Skeletal muscle cell (primary cell): ENCODE measurements at places on chromosomes 4 and X.

GRCh38 chr4:142840516-142841123, 5.5 kb downstream of the INPP4B start:
- DNase-seq: no peak

DNA sequence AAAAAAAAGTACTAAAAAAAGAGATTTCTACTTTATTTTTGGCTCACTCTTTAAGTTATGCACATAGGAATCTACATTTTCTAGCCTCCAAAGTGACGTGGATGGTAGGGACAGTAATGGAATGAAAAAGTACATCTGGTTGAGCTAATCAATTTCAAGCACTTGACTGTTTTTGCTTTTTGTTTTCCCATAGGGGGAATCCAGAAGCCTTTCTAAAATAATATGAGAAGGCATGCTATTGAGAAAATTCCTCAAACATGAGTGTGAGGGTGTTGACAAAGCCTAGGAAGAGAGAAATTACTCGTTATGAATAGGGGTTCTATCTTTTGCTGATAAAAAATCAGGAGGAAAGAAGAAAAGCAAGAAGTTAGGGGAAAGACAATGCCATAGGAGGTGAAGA, 242.5 kb upstream of the PUDP start:
- DNase-seq: no peak

DNA sequence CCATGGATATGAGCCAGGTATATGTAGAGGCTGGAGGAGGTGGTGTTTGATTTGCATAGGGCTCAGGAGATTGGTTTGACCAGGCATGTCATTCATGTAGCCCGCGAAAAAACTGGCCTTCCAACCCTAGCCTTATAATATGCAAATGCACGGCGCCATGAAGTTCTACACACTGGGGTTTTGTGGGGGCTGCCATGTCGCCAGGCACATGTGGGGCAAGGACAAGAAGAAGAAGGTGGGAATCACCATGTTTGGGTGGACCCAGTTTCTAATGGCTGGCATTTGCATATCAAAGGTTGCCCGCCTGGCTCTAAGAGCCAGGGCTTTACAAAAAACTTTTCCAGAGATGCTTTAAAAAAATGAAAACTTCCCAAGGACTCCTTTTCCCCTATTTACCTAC, 1251.0 kb downstream of the PCDH18 start:
- DNase-seq: no peak

DNA sequence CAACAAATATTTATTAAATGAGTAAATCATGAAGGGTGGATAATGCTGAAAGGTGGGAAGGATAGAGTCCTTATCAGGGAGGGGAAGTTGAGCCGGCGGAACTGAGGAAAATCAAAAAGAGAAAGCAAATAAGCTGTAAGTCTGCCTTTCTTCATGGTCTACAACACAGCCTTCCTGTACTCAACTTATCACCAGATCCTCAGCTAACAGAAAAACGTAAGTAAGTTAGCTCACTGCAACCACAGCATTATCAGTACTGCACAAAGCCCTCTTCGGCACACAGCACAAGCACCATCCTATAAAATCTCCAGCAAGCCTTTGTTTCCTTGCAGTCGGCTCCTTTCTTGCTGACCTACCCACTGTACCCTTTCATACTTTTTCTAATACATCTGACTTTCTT, 70.3 kb downstream of the CRMP1 start:
- DNase-seq: no peak

DNA sequence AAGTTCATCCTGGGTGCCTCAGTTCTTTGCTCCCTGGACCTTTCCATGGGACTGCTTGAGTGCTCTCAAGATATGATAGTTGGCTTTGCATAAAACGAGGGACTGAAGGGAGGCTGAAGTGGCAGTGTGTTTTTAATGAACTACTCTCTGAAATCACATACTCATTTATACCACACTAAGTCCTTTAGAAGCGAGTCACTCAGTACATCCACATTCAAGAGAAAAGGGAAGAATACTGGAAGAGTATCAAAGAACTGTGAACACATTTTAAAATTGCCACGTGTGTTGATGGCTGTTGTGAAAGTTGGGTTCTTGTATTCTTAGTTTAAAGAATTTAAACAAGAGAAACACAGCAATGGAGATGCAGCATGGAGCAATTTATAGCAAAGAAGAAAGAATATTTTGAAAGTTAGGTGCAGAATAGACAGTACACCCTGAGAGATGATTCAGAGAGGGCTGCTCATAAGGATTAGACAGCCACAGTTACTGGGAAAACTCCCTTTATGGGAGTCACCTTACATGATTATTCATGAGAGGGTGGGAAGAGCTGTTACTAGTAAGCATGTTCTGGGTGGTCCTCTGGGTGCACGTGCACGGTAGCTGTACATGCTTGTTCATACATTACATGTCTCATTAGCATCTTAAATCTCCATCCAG, 380.7 kb downstream of the ADGRL3 start:
- DNase-seq: no peak

DNA sequence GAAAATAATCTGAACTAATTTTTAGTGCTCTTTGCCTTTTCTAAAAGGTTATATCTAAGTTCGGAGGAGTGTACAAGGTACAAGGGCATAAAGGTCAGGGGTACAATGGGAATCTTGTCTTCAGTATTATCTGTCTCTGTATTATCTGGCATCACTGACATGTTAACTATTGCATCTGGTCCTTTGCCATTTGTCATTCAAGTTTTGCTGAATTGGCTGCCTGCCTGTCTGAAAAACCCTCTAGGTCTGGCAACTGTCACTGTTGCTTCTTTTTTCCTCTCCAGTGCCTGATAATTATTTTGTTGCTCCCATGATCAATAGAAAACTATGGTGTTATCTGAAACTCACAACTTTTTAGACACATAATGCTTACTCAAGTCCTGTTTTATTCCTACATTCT, 112.5 kb upstream of the STK26 start:
- no peak for DNase-seq

DNA sequence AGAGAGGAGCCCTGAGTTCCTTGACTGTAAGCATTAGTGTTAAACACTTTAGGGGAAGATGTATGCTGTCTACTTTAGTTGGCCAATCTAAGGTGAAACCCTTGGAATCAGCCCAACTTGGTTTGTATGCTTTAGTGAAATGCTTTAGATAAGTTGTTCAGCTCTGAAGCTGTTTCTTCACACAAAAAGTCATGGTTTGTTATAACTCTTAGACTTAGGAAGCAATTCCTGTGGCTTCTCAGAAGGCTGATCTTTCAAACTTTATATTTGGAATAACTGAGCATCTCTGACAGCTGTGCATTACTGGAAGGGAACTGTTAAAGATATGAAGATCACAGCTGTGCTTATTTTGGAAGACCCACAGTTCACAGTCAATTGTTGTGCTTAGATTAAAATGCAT, 714.1 kb downstream of the FAT4 start:
- peak; percentile 23 for DNase-seq

GRCh38 chr4:69497886-69498395, 2.2 kb upstream of the UGT2B4 start:
- no peak for DNase-seq

GRCh38 chrX:140250391-140250790, 254.5 kb downstream of the SOX3 start:
- no peak for DNase-seq

GRCh38 chrX:128807367-128807766, 715.9 kb downstream of the SMARCA1 start:
- DNase-seq: no peak

GRCh38 chrX:154043003-154043763, 23.5 kb upstream of the IRAK1 start:
- DNase-seq: peak; percentile 51

GRCh38 chr4:23741681-23742191, 148.1 kb downstream of the PPARGC1A start:
- DNase-seq: no peak

GRCh38 chr4:137664046-137664387, 131.7 kb upstream of the PCDH18 start:
- DNase-seq: peak; percentile 73

GRCh38 chrX:106862972-106863688, 40.0 kb downstream of the RIPPLY1 start:
- no peak for DNase-seq

- no peak for DNase-seq
Measured at GRCh38 chrX:154594491-154594890, 9.6 kb downstream of the CTAG1A start.
